ENCODE measurements at places on chromosomes 5 and 9.

- DNase-seq = no peak
Measured at GRCh38 chr5:88841212-88841611, 41.8 kb downstream of the MEF2C start.

DNA sequence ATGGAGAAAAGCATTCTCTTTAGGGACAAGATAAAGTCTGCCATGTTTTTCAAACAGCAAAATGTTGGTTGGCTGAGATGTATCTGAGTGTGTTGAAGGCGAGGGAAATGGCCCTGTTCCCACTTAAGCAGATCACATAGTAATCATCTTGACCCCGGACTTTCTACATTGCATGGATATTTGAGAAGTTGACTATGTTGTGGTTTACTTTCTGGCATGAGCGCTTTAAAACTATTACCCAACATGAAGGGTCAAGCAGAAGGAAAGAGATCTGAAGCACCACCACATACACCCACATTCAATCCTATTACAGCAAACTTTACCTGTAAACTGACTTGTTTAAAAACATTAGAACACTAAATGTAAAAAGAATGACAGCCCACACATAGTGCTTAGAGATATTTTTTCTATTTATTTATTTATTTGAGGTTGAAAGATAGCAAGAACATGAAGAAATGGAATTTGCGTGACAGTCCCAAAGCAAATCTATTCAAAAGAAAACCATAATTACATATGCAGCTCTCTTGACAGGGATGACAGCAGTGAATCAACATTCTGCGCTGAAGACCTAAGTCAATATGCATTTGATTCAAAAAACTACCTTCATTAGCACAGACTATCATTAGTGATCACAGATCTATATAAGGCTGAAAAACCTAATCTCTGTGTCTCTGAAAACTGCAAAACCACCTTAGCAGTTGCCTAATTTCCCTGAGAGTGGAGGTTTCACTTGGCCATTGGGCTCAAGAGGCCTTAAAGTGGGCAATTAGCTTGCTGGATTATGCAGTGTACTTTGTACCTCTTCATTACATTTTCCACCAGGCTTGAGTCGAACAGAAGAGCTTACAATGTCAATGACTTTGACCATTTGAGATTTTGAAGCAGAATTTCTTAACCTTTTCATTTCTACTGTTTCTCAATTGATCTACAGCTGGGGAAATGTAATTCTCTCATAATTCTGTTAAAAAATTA lies 195.0 kb downstream of the PDE4D start:
- no peak for DNase-seq

DNA sequence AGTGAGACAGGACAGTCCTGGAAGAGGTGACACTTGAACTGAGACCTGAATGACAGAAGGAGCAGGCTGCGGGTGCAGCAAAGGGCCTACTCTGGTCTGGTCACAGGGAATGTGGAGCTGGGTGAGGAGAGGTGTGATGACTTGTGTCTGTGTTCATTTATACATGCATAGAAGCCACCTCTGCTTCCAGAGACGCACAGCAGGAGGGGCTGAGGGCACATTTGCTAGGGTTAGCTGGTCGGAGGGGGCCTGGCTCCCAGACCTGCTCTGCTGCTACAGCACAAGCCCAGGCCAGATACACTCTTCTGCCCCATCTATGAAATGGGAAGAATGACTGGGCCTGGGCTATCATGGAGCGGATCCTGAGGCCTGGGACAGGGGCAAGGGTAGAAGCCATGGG lies 15.6 kb downstream of the UNC5A start:
- no peak for DNase-seq

GRCh38 chr9:137301081-137301947 lies 757 bp downstream of the NRARP start:
- peak; percentile 48 for DNase-seq

GRCh38 chr5:79692596-79692995 lies 3.0 kb downstream of the CMYA5 start:
- DNase-seq = no peak

GRCh38 chr5:163976696-163977095 lies 471.3 kb downstream of the MAT2B start:
- DNase-seq = no peak

- no peak for DNase-seq
Measured at GRCh38 chr5:178509491-178510057, 80.6 kb downstream of the COL23A1 start.

DNA sequence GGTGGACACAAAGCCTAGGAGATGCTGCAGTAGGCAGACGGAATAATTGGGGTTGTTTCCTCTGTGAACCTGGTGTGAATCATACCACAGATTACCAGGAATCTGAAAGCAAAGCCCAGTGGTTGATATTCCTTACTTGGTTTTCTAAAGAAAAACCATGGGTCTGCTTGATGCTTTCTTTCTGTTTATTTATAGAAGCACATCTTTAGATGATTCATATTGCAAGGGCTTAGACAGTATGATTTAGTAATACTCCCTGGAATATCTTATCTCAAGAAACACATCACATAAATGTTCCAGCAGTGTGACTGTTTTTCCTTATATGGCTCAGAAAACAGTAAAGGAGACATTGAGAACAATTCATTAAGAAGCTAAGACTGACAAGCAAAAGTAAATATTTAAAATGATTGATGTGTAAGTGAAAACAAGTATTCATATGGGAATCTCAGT lies 623.3 kb downstream of the RAB3C start:
- DNase-seq = no peak

DNA sequence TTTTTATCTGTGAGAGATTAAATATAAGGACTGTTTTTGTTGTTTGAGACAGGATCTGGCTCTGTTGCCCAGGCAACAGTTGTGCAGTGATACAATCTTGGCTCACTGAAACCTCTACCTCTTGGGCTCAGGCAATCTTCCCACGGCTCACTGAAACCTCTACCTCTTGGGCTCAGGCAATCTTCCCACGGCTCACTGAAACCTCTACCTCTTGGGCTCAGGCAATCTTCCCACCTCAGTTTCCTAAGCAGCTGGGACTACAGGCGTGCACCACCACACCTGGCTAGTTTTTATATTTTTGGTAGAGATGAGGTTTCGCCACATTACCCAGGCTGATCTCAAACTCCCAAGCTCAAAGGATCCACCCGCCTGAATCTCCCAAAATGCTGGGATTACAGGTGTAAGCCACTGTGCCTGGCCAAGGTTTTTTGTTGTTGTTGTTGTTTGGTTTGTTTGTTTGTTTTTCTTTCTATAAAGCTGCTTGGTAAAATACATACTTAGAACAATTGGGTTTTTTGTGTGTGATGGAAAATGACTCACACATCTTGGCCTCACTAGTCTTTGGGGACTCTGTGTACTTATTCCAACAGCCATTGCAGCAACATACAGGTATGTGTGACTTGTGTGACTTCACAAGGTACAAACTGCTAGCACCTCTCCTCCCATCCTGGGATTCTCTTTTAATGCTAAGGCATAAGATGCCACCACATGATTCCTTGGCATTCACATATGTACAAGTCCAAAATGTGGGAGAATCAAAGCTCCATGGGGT lies 36.5 kb upstream of the RASA1 start:
- no peak for DNase-seq

DNA sequence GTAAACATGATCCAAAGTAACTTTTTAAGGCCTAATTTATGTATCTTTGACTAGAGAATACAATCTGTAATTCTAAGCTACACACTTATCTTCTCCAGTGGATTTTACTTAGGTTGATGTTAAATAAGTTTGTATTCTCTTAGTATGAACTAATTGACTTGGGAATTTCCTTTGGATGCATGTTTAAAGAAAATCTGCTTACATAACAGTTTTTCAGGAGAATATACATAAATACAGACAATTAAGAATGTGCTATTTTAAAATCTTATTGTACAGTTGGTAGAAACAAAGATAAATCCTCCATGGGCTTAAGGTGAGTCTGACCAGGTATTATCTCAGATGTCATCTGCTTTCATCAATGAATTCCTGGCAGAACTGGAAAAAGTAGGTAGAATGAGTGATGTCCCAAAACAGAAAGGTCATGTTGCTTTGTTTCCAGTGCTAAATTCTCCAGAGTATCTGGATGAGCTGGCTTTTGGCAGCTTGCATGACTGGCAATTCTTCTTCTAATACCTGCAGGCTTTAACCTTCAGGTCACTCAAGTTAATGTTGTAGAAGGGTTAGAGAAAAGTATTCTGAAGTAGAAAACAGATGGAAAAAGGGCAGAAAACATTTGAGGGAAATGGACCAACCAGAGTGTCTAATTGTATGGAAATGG lies 150.6 kb downstream of the MACIR start:
- DNase-seq = no peak

DNA sequence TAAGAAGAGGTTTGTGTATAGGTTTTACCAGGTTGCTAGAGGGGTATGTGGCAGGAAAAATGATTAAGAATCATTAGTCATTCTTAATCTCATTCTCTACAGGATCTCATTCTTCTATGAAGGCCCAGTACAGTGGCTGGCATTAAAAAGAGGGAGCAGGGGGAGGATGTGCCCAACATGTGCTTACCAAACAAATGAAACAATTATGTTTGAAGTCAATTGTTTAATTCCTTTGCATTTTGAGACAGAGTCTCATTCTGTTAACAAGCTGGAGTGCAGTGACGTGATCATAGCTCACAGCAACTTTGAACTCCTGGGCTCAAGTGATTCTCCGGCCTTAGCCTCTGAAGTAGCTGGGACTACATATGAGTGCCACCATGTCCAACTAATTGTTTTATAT lies 23.0 kb downstream of the FNIP1 start:
- DNase-seq = no peak

DNA sequence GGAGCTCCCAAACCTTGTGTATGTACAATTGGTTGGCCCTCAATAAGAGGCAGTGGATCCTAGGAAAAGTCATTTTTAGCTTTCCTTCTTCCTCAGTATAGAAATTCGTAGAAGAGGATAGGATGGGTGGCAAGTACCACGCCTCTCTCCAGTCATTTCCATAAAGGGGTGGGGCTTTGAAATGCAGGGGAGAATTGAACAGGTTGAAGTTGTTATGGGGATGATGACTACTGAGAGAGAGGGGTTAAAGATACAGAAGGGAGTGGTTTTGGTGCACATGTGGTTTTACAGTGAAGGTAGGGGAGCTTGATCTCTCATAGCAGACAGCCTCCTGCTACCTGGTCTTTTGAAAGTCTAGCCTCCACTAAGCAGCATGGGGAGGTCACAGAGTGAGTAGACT lies 54.4 kb upstream of the FAM120AOS start:
- DNase-seq = no peak

- peak; percentile 11 for DNase-seq
Measured at GRCh38 chr5:76855961-76856360, 6.1 kb downstream of the S100Z start.

DNA sequence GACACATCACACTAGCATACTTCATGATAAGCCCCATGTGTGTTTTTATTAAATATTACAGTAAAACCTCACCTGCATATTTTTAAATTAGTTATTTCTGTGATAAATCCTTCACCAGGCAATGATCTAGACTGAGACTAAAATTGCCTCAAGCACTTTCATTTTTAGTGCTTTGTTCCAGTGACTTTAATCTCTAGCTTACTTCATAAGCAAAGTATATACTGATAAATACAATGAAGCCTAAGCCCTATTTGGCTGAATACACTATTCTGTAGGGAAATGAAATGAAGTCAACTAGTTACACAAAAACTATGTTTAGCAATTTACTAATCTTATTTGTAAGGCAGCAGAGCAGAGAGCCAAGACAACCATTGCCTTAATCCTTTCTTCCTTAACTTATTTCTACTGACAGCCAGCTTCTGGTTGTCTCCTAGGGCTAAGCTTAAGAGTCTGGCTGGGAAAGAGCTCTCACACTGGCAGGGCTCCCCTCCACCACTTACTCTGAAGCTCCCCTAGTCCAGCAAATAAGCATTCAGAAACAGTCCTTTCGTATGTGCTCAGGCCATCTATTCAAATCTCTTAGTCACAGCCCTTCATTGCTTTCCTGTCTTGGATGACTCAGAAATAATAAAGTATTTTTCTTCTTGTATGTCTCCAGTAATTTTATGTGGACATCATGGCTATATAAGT lies 31.4 kb upstream of the MTAP start:
- no peak for DNase-seq

GRCh38 chr5:6251565-6252102 lies 126.7 kb downstream of the MED10 start:
- DNase-seq = no peak

GRCh38 chr5:134403951-134404350 lies 7.7 kb downstream of the CDKN2AIPNL start:
- DNase-seq = no peak

- no peak for DNase-seq
Measured at GRCh38 chr9:81893929-81894328, 34.3 kb upstream of the SPATA31D4 start.

- peak; percentile 15 for DNase-seq
Measured at GRCh38 chr9:124812441-124812876, 35.5 kb downstream of the OLFML2A start.

GRCh38 chr5:96933764-96934707 lies 1.8 kb upstream of the LNPEP start:
- DNase-seq = no peak

- peak; percentile 6 for DNase-seq
Measured at GRCh38 chr5:107389130-107389774, 281.5 kb downstream of the EFNA5 start.

DNA sequence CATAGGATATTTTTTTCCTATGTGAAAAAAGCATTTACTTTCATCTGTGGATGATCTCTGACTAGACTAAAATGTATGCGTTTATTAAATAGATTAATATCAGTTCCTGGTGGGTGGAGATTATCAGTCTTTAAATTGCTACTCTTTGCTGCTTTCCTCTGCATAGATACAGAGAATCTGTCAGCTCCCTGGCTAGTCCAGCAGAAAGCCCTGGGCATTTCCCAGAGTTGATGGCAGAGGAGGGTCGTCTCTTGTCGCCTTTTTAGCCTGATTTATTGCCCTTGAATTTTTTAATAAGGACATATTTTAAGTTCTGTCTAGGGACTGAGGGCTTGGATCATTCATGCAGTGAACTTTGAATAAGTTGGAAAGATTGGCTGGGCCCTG lies 165.5 kb downstream of the CD180 start:
- no peak for DNase-seq

GRCh38 chr5:22591461-22591860 lies 261.7 kb downstream of the CDH12 start:
- DNase-seq = no peak

GRCh38 chr5:117411701-117412100 lies 837.1 kb upstream of the SEMA6A start:
- DNase-seq = no peak

DNA sequence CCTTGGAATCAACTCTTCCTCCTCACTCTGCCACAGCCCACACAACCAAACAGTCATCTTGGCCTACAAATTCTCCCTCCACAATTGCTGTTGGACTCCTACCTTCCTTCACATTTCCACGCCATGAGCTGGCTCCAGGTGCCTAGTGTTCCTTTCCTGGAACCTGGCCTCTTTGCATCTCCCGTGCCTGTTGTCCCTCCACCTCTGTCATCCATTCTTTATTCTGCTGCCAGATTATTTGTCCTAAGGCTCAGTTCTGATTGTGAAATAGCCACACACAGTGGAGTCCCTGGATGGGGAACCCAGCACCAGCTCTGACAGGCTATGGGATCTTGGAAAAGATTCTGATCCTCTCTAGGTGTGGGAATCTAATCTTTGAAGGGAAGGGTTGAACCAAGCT lies 109.1 kb upstream of the ANKH start:
- no peak for DNase-seq

DNA sequence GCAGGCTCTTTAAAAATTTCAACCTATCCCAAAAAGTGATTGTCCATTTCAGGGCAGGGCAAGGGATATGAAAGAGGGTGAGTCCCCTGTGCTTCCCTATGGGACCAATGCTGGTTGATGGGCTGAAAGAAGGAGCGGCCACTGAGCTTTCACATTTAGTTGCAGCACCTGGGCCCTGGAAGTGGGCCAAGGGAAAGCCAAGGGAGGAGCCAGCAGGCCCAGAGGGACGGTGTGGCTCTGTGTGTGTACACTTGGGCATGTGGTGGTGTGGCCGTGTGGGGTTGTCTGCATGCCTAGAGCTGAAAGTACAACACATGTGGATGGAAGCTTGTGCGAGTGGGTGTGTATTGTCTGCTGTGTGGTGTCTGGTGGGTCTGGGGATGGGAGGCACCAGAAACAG lies 14.0 kb upstream of the PSMD5 start:
- no peak for DNase-seq

Data from stimulated activated naive CD8-positive, alpha-beta T cell treated with anti-CD3 and anti-CD28 coated beads, Interleukin-15, Interleukin-2, amounts not matched to agents 100 U/mL and 50 U/mL, for 24 hours (primary cell).